Posterior vena cava (tissue), 2 donors: ENCODE measurements at places on chromosomes 3 and 15. TPM values are rescaled to one million over a fixed set of nuclear protein-coding genes. Genes with fewer than 3 reads are reported as not detected.

DNA sequence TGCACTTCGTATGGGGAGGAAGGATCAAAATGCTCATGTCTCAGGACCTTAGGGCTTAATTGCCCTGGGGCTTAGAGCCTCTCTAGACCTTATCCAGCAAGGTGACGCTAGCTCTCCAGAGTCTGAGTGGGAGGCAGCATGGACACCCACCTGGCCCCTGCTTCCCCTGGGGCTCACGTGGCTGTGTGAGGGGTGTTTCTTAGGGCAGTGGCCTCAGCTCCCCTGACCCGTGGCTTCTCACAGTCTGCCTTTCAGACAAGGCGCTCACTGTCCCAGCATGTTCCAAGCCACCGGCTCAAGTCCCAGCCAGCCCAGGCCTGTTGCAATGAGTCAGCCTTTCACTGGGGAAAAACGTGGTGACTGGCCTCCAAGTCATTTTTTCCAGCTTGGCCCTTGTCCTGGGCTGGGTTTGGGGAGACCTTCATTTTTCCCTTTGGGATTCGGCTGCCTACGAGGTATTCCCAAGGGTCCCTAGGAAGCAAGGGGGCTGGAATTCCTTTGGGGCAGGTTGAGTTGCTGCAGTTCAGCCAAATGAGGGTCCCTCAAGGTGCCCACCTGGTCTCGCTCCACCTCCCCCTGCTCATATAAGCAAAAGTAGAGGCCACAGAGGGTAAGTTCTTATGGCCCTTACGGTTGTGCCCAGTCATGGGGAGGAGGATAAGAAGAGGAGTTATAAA, 15.7 kb downstream of the BHLHE40 start:
- DNase-seq, result peak; percentile 95

- DNase-seq, result no peak
Measured at GRCh38 chr3:71468311-71469137, 115.0 kb downstream of the FOXP1 start.

- DNase-seq, result no peak
Measured at GRCh38 chr15:40906991-40907802, 12.9 kb downstream of the VPS18 start.

The CCR3 gene
- total RNA-seq, result not detected

- no peak for DNase-seq
Measured at GRCh38 chr3:147906285-147906684, 497.1 kb downstream of the ZIC1 start.
